ENCODE measurements at places on chromosomes 7 and 10.

- DNase-seq, result no peak
Measured at GRCh38 chr7:20299647-20300312, 30.9 kb upstream of the ITGB8 start.

DNA sequence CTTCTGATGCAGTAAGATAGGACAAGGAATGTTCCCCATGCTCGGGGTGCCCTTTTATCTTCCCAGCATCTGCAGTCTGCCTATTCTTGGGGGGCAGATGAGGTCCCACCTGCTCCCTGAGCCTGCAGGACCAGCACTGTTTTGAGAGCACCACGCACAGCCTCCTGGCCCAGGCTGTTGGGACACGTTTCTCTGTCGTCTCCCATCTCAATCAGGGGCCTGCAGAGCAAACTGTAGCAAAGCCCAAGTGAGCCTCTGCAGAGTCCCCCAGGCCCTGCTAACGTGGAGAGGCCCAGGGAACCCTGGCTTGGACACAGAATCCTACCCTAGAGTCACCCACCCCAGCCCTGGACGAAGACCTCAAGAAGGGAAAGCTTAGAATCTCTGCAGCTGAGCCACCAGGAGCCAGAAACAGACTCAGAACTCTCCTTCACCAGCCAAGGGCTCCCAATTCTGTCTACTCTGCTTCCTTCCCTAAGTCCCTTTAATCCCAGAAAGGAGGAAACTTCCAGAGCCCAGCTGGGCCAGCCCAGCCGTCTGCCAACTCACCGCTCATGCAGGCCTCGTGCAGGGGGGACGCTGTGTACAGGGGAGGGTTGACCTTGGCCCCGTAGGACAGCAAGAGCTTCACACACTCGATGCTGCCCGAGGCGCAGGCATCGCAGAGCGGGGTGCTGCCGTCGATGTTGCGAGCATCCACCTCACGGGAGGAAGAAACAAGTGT, 15.6 kb downstream of the ASB13 start:
- no peak for DNase-seq

GRCh38 chr7:3835109-3835508, 534.1 kb downstream of the SDK1 start:
- no peak for DNase-seq

DNA sequence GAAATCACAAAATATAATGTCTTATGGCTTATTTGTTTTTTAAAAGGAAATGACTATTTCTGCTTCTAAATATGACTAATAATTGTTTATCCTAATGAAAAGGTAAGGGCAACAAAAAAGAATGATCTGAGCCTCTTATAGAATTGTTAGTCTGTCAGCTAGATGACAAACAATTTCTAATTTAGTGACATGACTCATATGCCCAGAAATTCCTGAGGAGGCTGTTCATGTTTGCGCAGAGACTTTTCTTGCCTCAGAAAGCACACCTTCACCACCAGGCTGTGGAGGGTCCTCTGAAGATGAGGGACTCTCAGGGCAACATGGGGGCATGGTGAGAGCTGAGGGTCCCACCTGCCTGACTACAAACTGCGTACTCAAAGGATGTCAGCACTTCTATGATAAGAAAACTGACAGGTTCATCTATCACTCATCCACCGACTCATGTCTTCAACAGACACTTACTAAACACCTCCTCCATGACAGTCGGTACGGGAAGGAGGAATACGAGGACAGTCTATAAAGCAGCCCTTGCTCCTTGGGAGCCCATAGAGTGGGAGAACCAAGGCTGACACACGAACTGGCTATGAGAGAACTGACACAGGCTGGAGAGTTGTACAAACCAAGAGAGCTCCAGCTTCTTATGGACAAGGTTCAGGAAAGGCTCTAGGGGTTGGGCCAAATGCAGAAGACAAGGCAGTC, 102.0 kb downstream of the PKD1L1 start:
- DNase-seq, result no peak

DNA sequence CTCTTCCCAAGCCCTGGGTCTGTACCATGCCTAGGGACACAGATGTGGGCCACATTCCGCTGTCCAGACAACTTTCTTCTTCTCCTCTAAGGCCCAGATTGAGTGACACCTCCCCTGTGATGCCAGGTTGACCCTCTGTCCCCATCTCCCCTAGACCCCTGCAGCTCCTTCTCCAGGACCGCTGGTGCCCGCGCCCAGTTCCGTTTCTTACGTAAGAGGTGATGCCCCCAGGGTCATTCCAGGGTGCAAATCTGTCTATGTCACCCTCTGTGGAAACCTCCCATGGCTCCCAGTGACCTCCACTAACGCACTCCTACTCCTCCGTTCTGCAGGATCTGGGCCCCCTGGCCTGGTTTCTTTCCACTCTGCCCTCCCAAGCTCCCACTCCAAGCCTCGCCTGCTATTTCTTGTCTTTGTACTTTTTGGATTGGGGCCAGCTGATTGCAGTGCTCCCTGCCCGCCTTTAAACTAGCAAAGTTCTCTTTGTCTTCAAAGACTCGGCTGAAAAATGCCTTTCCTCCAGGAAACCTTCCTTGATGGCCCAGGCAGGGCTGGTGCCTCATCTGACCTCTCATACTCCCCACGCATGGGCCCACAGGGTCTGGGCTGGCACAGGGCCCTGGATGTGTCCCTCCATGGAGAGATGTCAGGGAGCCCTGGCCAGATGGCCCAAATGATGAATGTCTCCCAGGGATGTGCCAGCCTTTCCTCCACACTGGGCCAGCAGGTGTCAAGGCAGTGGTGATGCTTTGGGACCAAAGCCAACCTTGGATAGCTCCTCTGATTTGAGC, 21.3 kb upstream of the ELN start:
- no peak for DNase-seq

DNA sequence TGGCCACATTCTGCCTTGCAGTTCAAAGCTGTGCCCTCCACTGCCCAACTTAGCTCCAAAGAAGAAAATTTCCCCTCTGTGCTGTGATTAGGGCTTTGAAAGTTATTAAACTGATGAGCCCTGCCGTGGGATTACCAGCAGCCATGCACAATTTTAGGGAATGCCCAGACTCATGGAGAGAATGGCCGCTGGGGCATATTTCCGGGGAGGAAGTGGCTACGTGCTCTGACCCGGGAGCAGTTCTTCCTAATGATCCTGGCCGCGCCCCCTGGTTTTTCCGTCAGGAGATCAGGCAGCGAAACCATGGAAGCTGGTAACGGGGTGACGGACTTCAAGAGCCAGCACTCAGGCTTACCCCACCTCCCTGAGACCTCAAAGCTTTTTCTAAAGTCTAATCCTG, 365.5 kb upstream of the PFKP start:
- no peak for DNase-seq

DNA sequence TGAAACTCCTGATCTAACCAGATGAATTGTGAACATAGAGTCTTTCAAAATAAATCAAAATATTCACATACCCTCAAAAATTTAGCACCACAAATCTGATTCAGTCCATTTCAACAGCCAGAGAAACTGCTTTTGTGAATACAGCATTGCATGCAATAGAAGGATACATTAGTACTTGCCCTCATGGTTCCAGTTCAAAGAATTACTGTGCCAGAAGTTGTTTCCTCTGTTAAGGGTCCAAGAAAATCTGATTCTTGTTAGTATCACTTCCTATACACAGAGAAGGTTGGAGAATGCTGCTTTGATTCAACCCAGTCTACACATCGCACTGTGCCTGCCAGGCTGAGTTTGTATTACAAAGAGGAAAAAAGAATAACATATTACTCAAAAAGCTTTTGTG, 115.6 kb downstream of the TFEC start:
- no peak for DNase-seq

DNA sequence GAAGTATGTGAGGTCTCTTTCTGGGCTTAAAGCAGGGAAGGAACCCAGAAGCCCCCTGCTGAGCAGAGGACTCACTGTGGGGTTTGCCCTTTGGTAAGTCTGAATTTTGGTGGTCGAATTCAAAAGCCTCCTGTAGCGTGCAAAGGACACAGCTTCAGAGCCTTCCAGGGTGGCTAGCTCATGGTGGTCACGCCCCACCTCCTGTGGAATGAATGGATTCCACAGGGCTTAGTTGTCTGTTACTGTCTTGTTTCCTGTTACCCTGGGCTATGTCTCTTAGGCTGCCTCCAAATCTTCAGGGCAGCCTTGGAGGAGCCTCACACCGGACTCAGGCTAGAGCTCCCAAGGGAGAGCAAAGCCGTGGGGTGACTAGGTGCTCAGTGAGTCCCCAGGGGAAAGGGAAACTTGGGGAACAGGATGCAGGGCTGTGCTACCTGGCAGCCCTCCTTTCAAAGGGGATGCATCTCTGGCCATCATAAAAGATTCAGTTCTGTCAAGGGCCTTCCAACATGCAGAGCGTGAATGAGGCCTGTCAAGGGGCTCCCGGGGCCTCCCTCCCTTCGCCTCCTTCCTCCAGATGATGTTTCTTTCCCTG, 211.7 kb downstream of the CCSER2 start:
- no peak for DNase-seq

DNA sequence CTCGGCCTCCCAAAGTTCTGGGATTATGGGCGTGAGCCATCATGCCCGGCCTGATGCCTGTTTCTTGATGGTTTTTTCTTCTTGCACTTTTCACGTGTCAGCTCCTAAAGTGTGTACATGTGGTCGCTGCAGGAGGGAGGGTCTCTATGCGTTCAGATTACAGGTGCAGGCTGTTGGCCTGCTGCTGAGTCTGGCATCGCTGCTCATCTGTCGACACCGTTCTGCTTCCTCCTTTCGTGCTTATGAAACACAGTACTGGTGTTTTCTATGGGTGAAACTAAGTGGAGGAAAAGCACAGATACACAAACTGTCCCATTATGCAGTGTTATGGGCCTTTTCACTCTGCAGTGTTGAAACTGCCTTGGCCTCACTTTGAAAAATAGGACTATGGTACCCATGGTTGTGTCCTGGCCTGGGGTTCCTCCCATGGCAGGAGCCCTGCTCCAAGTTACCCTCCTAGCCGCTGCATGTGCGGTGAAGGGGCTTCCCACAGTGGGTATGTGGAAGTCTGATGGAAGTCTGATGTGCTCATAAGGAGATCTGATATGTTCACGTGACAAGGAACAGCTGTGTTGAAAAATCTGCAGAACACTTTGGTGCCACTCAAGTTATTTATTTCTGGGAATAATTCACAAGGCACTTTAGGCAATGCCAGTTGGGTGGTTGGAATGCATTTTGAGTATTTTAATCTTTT, 23.5 kb downstream of the OGDH start:
- DNase-seq, result no peak

- no peak for DNase-seq
Measured at GRCh38 chr7:128391805-128392204, 18.0 kb downstream of the IMPDH1 start.

- DNase-seq, result no peak
Measured at GRCh38 chr7:19295376-19295775, 150.2 kb upstream of the FERD3L start.

DNA sequence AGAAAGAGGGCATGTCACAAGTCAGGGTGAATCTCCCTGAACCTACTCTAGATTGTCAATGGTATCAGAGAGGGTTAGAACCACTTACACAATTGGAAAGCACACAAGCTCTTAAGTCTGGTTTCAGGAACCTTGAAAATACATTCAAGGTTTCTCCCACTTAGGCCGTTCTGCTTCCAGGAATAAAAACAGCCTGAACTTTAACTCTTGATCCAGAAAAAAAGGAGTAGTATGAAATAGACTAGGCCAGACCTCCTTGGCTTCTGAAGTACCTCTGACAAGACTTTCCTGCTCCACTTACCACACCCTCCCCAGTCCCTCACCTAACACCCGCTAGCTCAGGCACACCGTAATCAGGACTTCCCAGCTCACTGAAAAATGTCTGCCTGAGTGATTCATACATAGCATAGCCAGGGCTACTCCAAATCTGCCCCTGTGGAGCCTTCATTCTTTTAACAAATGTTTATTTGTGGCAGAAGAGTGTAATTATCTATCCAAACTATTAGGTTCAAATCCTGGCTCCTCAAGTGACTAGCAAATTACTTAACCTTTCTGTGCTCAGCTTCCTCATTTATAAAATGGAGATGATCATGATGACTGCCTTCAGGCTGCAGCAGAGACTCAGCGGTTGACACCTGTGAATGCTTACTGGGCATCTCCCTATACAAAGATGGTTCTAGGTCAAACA, 30.3 kb upstream of the IL6 start:
- no peak for DNase-seq

DNA sequence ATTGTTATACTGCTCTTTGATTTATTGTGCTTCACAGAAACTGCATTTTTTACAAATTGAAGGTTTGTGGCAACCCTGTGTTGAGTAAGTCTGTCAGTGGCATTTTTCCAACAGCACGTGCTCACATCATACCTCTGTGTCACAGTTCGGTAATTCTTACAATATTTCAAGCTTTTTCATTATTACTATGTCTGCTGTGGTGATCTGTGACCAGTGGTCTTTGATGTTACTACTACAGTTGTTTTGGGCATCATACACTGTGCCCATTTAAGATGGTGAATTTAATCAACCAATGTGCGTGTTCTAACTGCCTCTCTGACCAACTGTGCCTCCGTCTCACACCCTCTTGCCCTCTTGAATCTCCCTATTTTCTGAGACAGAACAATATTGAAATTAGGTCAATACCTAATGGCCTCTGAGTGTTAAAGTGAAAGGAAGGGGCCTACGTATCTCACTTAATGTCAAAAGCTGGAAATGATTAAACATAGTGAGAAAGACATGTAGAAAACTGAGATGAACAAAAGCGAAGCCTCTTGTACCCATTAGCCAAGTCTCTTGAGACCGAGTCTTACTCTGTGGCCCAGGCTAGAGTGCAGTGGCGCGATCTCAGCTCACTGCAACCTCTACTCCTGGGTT, 20.2 kb upstream of the ASL start:
- DNase-seq, result no peak

- DNase-seq, result no peak
Measured at GRCh38 chr7:5550831-5551230, 127.2 kb upstream of the TNRC18 start.

DNA sequence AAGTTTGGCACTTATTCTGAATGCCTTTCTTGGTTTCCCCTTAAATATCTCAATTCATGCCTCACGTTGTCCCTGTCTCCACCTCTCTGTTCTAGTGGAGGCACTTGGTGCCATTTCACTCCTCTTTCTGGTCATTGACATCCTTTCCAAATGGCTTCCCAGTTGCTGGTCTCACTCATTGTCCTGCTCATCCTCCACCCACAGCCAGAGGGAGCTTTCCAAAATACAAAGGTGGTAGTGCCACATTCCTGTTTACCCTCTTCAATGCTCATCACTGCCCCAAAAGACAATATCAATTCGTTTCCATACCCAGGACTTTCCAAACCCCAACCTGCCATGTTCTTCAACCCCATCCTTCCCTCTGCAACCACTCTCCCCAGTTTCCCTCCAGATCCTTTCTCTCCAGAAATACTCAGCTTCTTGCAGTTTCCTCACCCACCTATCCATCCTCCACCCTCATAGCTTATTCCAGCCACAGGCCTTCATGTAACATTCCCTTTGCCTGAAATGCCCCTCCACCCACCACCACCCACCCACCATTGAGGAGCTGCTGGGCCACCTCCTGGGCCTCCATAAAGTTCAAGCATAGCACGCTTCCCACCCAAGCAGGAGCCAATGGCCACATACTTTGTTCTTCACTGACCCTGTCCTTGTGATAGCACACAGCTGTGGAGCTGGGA, 63.1 kb upstream of the ADRB1 start:
- DNase-seq, result no peak

- DNase-seq, result no peak
Measured at GRCh38 chr7:29204491-29205272, 10.1 kb downstream of the CHN2 start.

GRCh38 chr7:88307412-88307811, 718 bp upstream of the STEAP4 start:
- DNase-seq, result no peak

All from GM12864 (cell line).